ENCODE measurements at places on chromosomes 2 and 18. TPM values are rescaled to one million over a fixed set of nuclear protein-coding genes. Genes with fewer than 3 reads are reported as not detected.

AFF3 gene
- polyA plus RNA-seq, result 0.65 TPM

ARHGAP15 gene
- polyA plus RNA-seq, result 5.7 TPM

GPBAR1 gene
- 6.0 TPM for polyA plus RNA-seq

MALL gene
- 9.7 TPM for polyA plus RNA-seq

DLX2 gene
- not detected for polyA plus RNA-seq

POTEE gene
- polyA plus RNA-seq, result not detected

CENPA gene
- polyA plus RNA-seq, result not detected

GKN2 gene
- polyA plus RNA-seq, result not detected

TRIM54 gene
- 2.1 TPM for polyA plus RNA-seq

ACVR1C gene
- polyA plus RNA-seq, result 0.28 TPM

GDF7 gene
- polyA plus RNA-seq, result 1.8 TPM

PRPF40A gene
- 20.2 TPM for polyA plus RNA-seq

MAPRE2 gene
- polyA plus RNA-seq, result 15.2 TPM

CIB4 gene
- not detected for polyA plus RNA-seq

CIDEA gene
- not detected for polyA plus RNA-seq

GRB14 gene
- 71.3 TPM for polyA plus RNA-seq

ZFAND2B gene
- polyA plus RNA-seq, result 72.6 TPM

GPN1 gene
- 31.6 TPM for polyA plus RNA-seq

PLGLB1 gene
- polyA plus RNA-seq, result 3.3 TPM

NFE2L2 gene
- 105 TPM for polyA plus RNA-seq

PLCD4 gene
- polyA plus RNA-seq, result 30.4 TPM

MAP2 gene
- polyA plus RNA-seq, result 3.6 TPM

ST6GAL2 gene
- polyA plus RNA-seq, result 0.22 TPM

ZNF521 gene
- 1.8 TPM for polyA plus RNA-seq

TMEM131 gene
- polyA plus RNA-seq, result 8.0 TPM

CDCA7 gene
- 0.34 TPM for polyA plus RNA-seq

RIT2 gene
- not detected for polyA plus RNA-seq

COL4A4 gene
- polyA plus RNA-seq, result 7.2 TPM
